Endothelial cell of umbilical vein (primary cell): ENCODE measurements at places on chromosomes 5 and 9. TPM values are rescaled to one million over a fixed set of nuclear protein-coding genes. Genes with fewer than 3 reads are reported as not detected.

SYNPO gene
- 93.9 and 121 TPM in 2 replicates for total RNA-seq

AMBP gene
- total RNA-seq: not detected in 2 replicates

GTF3C5 gene
- total RNA-seq: 65.6 and 66.6 TPM in 2 replicates

ARID3C gene
- not detected in 2 replicates for total RNA-seq

DOCK8 gene
- total RNA-seq: 1.3 and 12.0 TPM in 2 replicates

SPINK7 gene
- total RNA-seq: not detected in 2 replicates

KIAA0825 gene
- total RNA-seq: 1.1 and 1.3 TPM in 2 replicates

TAS2R1 gene
- not detected in 2 replicates for total RNA-seq

FOXD4L3 gene
- not detected in 2 replicates for total RNA-seq

GABRA1 gene
- not detected in 2 replicates for total RNA-seq

TLN1 gene
- 424 and 450 TPM in 2 replicates for total RNA-seq

GPR150 gene
- 0.31 and 0.35 TPM in 2 replicates for total RNA-seq

CDKN2B-AS1 gene
- total RNA-seq: 1.9 and 2.4 TPM in 2 replicates

C1QTNF2 gene
- 0.53 TPM in 1 of 2 replicates, not detected in the other for total RNA-seq

TMEM174 gene
- total RNA-seq: not detected in 2 replicates

RFESD gene
- 1.1 and 2.0 TPM in 2 replicates for total RNA-seq

ARL14EPL gene
- 0.58 TPM in 1 of 2 replicates, not detected in the other for total RNA-seq

CCDC152 gene
- total RNA-seq: 2.1 and 2.8 TPM in 2 replicates

WNT8A gene
- not detected in 2 replicates for total RNA-seq

LCN15 gene
- total RNA-seq: not detected in 2 replicates

SH3GL2 gene
- 0.16 TPM in 1 of 2 replicates, not detected in the other for total RNA-seq

KCNIP1 gene
- total RNA-seq: 0.15 TPM in 1 of 2 replicates, not detected in the other

PRDM9 gene
- total RNA-seq: not detected in 2 replicates

C7 gene
- total RNA-seq: 0.29 TPM in 1 of 2 replicates, not detected in the other

ANKRD20A1 gene
- 2.5 and 5.2 TPM in 2 replicates for total RNA-seq

HTR1A gene
- not detected in 2 replicates for total RNA-seq

LECT2 gene
- total RNA-seq: not detected in 2 replicates

SPINK13 gene
- total RNA-seq: not detected in 2 replicates

TAF11L5 gene
- total RNA-seq: not detected in 2 replicates

CCDC183 gene
- 0.37 TPM in 1 of 2 replicates, not detected in the other for total RNA-seq

CDX1 gene
- total RNA-seq: not detected in 2 replicates

ZNF169 gene
- total RNA-seq: 5.4 and 6.3 TPM in 2 replicates

GRM6 gene
- total RNA-seq: not detected in 2 replicates

DCTN4 gene
- 42.8 and 47.3 TPM in 2 replicates for total RNA-seq

ADCY2 gene
- total RNA-seq: not detected in 2 replicates

NME5 gene
- total RNA-seq: 1.4 and 1.5 TPM in 2 replicates

FSTL4 gene
- total RNA-seq: 0.07 TPM in 1 of 2 replicates, not detected in the other

POLR3G gene
- 15.0 and 16.7 TPM in 2 replicates for total RNA-seq
